ENCODE measurements at places on chromosomes 1 and 21.
A peak's percentile ranks its signal among the peaks of the same experiment; 100 is the strongest.

DNA sequence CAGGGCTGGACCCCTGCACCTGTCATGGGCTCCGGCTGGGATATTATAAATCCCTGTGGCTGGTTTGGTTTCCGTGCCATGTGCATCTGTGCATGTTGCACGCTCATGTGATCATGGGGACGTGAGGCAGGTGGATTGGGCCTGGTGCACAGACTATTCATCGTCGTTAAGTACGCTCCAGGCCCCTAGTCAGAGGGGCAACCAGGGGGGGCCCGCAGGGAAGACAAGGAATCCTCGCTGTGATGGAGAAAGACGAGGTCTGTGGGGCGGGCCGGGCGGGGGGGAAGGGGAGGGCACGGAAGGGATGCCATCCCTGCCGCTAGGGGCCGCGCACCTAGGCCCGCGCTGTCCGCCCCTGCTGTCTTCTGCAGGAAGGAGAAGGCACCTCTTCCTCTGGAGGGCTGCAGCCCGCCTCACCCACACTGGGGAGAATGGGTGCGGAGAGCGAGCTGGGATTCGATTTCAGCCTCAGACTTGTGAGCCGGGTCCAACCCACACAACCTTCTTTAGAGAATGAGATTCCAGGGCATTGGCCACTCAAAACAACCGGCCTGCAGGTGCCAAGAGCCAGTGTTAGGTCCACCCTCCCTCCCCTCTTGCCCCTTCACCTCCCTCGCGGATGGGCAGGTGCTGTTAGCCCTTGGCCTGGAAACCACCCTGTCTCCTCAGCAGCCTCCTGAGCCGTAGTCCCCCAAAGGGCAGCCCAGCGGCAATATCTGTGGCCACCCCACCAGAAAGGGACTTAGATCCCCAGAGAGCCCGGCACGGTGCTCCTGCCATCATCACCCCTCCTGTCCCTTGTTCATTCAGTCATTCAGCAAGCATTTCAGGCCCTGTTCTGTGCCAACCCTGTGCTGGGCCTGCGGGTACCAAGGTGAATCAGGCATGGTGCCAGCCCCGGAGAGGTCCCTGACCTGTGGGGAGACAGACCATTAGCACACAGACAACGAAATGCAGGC lies 950 bp upstream of the LRP8 start:
- DNase-seq, result no peak

DNA sequence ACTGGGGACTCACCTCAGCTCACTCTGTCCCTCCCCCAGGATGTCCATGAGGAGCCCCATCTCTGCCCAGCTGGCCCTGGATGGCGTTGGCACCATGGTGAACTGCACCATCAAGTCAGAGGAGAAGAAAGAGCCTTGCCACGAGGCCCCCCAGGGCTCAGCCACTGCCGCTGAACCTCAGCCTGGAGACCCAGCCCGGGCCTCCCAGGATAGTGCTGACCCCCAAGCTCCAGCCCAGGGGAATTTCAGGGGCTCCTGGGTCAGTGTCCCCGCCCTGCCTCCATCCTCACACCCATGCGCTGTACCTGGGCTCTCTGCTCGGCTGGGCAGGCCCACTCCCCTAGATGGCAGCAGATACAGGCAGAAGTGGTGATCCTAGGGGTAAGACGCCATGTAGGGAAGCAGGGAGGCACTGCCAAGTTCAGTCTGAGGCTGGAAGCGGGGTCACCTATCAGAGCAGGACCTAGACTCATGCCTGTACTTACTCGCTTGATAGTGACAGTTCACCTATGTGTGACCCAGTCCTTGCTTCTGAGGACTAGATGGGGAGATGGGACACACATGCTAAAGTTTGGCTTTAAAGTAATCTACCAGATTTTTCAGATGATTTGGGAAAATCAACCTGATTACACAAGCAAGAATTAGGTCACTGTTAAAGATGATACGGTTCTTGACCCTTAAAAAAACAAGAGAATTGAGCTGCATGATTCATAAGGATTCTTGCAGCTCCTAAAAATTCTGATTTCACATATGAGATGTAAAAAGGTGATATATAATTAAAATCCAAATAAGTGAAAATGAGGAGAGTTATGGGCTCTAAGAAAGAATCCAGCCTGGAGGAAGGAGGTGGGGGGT lies 38.7 kb downstream of the ETNK2 start:
- no peak for DNase-seq

DNA sequence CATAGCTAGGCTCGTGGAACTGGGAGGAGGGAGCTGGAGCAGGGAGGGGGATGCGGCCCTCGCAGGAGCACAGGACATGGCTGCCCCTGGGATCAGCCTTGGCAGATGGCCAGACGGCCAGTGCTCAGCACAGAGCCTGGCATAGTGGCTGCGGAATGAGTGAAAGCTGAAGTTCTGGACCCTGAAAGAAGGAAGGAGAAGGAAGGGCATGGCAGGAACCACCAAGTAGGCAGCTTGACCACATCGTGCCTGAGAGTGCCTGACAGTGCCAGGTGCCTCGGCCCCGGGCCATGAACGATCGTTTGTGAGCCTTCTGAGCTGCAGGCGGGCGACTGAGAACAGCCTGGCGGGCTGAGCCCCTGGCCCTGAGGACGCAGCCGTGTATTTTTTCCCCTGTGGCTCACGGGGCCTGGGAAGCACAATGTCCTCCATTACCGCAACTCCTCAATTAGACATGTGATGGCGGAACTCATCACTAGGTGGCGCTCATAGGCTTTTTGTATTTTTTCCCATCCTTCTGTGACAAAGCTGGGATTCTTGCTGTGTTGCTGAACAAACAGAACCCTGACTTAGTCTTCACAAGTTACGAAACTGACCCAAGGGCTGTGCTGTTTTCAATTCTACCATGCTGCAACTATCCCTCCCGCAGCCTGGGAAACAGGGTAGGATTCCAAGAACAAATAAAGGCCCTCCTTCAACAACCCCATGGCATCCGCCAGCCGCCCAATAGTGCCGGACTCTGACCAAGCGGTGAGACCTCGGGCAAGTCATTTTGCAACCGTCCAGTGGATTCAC lies 29.9 kb upstream of the TMEM61 start:
- peak; percentile 65 for DNase-seq

DNA sequence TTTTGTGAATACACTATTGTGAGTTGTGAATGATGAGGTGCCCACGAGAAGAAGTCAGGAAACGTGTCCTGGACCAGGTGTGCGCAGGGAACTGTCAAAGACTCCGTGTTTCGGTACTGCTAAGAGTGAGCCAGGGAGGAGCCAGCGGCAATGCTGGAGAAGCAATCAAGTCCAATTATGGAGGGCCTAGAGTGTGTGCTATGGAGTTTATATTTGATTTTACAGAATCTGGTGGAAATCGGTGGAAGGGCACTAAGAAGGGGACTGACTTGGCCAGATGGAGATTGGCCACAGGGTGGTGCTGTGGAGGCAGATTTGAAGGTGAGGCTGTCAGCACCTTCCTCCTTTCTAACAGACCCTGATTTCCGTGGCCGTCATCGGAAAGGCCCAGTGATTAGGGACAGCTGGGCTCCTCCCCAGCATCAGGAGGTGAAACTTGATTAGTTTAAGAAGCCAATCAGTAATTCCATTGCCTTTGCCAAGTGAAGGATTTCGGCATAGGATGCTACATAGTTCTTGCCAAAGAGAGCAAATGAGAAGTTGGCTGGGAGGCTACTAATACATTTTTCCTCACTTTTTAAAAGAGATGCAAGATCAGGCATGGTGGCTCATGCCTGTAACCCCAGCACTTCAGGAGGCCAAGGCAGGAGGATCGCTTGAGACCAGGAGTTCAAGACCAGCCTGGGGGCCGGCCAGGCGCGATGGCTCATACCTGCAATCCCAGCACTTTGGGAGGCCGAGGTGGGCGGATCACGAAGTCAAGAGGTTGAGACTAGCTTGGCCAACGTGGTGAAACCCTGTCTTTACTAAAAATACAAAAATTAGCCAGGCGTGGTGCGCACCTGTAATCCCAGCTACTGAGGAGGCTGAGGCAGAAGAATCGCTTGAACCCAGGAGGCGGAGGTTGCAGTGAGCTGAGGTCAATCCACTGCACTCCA lies 7.0 kb downstream of the PTCH2 start:
- no peak for DNase-seq

DNA sequence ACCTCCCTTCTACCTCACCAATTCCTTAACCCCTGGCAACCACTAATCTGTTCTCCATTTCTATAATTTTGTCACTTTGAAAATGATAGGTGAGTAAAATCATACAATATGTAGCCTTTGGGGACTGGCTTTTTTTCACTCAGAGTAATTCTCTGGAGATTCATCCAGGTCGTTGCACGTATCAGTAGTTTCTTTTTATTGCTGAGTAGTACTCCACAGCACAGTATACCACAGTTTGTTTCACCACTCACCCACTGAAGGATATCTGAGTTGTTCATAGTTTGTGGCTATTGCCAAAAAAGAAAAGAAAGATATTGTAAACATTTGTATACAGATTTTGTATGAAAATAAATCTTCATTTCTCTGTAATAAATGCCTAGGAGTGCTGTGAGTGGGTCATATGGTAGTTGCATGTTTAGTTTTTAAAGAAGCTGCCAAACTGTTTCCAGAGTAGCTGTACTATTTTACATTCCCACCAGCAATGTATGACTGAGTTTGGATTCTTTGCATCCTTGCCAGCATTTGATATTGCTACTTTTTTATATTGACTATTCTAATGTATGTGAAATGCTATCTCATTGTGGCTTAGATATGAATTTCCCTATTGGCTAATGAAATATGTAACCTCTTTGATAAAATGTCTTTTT lies 3.7 kb downstream of the CHD1L start:
- no peak for DNase-seq

All from brain pericyte (primary cell).